ENCODE measurements at places on chromosomes 1 and 21.

- DNase-seq = no peak
Observed at GRCh38 chr1:147502760-147503159, 38.5 kb upstream of the BCL9 start.

DNA sequence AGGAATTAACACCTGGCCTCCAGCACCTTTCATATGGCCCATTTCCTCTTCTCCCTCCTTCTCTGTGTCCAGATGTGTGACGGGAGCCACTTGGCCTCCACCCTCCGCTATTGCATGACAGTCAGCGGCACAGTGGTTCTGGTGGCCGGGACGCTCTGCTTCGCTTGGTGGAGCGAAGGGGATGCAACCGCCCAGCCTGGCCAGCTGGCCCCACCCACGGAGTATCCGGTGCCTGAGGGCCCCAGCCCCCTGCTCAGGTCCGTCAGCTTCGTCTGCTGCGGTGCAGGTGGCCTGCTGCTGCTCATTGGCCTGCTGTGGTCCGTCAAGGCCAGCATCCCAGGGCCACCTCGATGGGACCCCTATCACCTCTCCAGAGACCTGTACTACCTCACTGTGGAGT is 5.6 kb downstream of the TMEM61 start:
- no peak for DNase-seq

- peak; percentile 13 for DNase-seq
Observed at GRCh38 chr1:15090373-15090772, 63.2 kb upstream of the TMEM51 start.

DNA sequence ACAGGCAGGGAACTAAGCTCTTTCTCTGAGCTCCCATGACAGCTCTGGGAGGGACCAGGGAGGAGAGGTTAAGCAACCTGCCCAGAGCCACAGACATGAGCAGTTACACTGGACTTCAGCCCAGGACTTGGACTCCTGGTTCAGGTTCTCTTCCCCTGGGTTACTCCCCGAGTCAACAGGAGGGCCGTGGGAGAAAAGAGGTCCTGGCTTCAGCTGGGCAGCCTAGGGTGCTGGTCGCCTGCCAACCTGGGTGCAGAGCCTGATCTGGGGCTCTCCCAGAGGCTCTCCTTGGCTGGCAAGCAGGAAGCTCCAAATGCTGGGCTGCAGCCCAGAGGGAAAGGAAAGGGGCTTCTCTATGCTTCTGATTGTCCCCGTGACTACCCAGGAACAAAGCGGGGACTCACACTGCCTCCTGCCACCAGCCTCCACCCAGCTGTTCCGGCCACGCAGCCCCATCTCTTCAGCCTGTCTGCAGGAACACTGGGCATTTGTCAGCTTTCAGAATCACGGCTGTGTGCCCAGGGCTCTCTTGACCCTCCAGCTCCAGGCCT is 141.8 kb downstream of the HIVEP3 start:
- no peak for DNase-seq

DNA sequence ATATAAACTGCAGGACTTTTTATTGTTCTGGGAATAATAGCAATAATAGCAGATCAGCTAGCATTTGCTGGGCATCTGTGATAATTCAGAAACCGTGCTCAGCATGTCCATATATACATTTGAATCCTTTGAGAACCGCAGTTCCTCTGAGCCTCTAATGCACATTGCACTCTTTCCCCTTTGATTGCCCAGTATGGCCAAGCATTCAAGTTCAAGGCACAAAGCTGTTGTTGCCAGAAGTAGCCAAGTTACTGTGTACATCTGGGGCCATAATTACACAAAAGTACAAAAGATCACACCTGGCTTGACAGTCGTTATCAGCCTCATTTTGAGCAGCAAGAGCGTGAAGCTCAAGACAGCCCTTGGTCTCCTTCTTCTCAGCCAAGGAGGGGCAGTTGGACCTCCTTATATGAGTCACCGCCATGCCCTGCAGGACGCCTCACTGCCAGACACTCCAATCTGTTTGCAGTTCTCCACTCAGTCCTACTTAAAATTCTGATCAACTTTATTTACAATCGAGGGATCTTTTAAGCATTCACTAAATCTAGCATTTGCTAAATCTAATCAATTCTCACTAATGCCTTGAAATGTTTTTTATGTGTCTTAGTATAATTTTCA is 216.0 kb downstream of the SLC35F3 start:
- DNase-seq = no peak
